ENCODE measurements at places on chromosomes 3 and 15.

GRCh38 chr3:170840291-170840859 lies 29.6 kb downstream of the RPL22L1 start:
- no peak for DNase-seq

GRCh38 chr3:21544076-21544462 lies 206.9 kb downstream of the ZNF385D start:
- no peak for DNase-seq

- DNase-seq = no peak
Measured at GRCh38 chr15:47390208-47390765, 327.0 kb upstream of the SEMA6D start.

DNA sequence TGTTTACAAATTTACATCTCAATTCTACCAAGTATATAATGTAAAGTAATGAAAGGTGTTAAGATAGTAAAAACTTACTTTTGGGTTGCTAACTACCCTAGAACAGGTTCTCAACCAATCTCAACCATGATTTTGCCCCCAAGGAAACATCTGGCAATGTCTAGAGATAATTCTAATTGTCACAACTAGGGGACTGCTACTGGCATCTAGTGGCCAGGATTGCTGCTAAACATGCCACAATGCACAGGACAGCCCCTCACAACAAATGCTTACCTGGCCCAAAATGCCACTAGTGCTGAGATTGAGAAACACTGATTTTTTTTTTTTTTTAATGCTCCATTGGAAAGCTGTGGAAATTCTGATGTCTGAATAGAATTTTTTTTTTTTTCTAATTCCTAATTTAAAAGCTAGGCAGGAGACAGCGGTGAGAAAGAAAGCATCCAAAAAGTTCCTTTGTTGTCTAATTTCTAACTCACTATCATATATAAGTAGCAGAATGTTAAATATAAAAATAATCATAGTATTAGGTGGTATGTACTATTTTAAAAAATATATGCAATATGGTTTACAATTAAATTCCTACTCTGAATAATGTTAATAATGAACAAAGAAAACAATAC lies 81.5 kb downstream of the TJP1 start:
- no peak for DNase-seq

DNA sequence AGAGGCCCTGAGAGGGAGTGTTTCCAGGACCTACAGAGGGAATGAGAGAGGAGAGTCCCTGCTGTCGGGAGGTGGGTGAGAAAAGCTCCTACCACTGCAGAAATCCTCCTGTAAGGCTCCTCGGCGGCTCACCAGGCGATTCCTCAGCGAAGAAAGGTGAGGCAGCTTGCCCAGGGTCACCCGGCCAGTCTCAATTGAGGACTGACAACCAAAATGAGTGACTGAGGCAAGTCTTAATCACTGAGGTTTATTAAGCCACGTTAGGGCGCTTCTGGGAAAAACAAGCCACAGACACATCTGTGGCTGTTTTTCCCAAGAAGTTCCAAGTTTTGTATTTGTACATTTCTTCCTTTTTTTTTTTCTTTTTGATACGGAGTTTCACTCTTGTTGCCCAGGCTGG lies 48.5 kb downstream of the ZDHHC19 start:
- no peak for DNase-seq

- DNase-seq = no peak
Measured at GRCh38 chr3:57758686-57759085, 2.6 kb downstream of the SLMAP start.

DNA sequence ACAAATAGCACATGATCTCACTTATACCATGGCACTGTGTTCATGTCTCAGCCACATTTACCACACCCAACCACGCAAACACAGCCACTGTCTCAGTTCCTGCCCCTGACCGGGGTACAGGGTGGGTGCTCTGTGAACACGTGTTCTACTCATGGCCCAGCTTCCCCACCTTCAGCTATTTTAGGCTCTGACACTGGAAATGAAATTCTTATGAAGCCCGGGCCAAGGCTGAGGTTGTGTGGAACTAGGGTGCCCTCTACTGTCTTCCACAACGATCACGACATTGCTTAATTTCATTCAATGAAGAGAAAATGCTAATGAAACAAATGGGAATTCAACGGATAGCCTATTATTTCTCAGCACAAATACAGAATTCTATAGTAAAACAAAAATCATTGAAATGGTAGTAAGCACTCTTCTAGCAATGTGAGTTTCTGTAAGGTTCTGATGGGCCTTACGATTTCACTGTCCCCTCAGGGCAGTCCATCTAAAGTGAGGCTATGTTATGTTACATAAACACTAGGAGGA lies 2.1 kb upstream of the GABRA5 start:
- DNase-seq = no peak

DNA sequence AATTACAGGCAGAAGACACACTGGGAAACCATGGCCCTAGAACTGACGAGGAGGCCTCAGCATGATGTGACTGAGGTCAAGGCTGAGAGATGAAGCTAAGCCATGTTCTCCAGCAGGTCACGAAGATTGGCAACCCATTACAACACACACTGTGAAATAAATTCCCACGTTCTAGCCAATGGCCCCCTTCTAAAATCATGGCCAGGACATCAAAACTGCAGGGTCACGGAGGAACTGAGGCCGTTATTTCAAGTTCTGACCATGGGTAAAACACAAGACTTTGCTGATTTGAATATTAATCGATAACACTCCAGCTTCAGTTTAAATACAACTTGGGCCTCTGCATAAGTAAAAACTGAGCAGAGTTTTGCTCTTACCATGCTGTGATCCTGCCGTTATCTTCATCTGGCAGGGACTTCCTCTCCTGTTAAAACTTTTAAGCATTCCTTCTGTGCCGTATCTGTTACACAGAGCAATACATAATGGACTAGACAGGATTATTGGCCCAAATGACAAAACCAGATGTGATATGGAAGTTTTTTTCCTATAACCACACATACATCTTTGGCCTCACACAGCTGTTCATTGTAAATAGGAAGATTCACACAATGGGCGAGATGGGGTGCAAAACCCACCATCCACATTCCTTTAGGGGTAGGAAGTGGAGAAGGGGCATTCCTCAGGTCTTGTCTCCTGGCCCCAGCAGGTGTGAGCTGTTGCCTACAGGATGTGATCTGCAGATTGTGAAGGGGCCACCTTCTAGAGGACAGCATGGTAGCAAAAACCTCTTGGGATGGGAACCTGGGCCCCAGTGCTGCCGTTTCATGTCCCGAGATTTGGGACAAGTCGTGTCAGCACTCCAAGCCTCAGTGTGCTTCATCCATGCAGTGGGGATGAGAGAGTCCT lies 207.4 kb downstream of the OPA1 start:
- no peak for DNase-seq

DNA sequence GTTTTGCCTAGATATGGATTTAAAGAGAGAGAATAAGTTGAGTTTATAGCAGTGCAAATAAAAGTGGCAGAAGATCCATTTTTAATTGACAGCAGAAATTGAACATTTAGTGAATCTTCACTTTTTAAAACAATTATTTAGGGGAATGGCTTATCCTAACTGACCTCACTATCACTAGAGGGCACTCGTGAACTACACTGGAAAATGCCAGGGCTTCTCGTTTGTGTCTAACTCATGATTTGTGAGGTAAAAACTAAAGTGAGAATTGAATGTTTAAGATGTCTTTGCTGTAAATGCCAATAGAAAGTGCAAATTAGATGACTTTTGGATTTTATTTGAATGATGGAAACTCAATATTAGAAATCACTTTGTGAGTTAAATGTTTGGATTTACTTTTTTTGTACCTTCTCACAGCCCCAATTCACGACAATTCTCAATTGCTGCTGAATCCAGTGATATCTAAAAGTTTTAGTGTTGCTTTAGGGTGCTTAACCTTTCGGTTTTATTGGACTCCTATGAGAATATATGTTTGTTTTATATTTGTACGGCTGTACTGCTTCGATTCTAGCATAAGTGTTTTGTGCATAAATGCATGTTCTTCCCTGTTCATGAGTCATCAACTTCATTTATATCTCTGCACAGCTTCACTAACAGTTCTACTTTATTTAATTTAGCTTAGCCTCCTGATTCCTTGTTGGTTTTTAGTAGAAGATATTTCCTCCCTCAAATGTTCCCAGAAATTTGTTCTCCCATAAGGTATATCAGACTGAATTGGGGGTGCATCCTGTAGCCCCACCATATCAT lies 462.1 kb downstream of the MFSD1 start:
- no peak for DNase-seq

- DNase-seq = no peak
Measured at GRCh38 chr3:13785853-13786436, 93.9 kb downstream of the WNT7A start.

- no peak for DNase-seq
Measured at GRCh38 chr3:155332716-155333115, 39.2 kb upstream of the STRIT1 start.

DNA sequence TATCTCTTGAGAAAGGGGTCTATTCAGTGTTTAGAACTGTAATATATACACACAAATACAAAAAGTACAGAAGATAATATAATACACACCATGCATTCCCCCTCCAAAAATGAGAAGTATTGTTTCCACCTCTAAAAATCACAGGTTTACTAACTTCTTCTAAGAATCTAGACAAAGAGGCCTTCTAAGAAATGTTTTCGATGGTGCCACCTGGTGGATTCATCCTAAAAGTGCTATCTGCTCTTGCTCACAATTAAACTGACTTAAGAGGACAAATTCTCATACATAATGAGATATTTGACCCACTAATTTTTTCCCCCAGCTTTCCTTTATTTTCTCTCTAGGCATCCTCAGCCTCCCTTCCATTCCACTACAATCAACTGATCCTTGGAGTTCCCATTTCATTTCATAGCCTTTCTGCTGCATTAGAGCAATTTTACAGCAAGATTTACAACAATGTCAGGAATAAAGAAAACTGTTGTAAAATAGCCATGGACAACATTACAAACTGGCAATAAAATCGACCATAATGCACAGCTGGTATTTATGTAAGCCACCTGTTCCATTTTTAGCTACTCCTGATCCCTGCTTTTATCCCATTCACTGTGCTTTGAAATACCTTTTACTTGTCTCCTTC lies 124.6 kb downstream of the ARRDC4 start:
- peak; percentile 6 for DNase-seq

- DNase-seq = no peak
Measured at GRCh38 chr3:40768536-40768935, 243.8 kb downstream of the ZNF621 start.

GRCh38 chr15:75779504-75779903 lies 63.7 kb upstream of the UBE2Q2 start:
- DNase-seq = no peak

DNA sequence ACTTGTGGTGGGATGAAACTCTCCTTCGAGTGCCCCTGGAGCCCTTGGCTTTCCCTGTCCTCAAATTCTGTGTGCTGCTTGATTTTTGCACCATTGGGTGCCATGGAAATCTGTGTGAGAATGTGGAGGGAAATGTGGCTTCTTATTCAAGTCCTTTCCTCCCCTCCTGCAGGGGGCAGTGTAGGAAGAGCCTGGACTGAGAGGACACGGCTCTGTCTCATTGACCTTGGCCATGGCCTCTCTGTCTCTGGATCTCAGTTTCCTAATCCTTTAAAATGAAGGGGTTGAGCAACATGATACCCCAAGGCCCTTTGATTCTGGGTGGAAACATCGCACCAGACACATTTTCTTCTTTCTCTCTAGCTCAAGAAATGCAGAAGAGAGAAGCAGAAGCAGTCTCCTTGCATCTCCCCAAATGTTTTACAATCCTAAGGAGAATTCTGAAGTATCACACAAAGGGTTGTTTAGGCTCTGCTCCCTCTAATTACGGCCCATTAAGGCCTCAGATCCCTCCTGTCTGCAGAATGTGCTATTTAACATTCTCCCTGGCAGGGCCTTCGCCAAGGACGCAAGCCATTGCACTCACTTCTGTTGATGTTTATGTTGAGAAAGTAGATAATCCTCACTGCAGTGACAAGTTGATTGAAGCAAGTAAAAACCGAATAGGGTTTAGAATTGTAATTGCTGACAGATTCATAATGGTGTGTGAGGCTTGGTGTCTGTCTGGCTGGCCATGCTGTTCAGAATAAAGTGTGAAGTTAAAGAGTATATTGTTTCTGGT lies 169.1 kb downstream of the TPRG1 start:
- no peak for DNase-seq

DNA sequence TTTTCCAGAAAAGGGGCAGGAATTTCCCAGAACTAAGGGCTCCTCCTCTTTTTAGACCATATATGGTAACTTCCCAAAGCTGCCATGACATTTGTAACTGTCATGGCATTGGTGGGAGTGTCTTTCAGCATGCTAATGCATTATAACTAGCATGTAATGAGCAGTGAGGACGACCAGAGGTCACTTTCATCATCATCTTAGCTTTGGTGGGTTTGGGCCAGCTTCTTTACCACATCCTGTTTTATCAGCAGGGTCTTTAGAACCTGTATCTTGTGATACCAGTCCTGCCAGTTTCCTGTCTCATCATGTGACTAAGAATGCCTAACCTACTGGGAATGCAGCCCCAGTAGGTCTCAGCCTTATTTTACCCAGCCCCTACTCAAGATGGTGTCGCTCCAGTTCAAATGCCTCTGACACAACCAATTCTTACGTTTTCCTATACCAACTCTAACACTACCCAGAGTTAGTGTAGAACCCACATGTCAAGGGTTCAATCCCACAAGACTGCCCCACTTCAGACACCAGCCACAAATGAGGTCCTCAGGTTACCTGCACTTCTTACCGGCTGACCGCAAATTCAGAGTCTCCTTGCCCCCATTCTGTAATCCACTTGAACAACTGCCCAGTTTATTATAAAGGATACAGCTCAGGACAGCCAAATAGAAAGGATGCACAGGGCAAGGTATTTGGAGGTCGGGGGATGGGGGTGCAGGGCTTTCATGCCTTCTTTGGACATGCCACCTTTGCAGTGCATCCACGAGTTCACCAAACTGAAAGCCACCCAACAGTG lies 17.7 kb downstream of the FOXB1 start:
- no peak for DNase-seq

GRCh38 chr3:131903988-131904415 lies 130.8 kb downstream of the CPNE4 start:
- DNase-seq = no peak

GRCh38 chr3:179933080-179933479 lies 103.7 kb downstream of the PEX5L start:
- no peak for DNase-seq

DNA sequence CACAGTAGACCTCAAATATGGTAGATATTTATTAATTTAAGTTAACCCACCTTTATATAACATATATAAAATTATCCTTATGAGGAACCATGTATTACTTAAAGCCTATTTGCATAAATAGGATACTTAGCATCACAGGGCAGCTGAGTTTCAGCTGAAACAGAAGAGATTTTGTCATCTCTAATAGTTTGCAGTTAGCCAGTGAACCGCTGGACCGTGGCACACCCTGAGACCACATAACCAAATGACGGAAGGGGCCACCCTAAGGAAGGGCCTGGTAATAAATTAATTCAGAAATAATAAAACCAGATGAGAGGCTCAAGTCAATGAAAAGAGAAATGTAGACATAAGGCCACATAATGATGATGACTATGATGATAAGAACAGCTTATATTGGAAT lies 107.7 kb downstream of the MYO5A start:
- DNase-seq = no peak

GRCh38 chr15:74782259-74783071 lies 585 bp downstream of the CSK start:
- DNase-seq = peak; percentile 64

- no peak for DNase-seq
Measured at GRCh38 chr15:60000113-60000823, 3.8 kb upstream of the FOXB1 start.

Data from activated CD4-positive, alpha-beta T cell treated with anti-CD3 and anti-CD28 coated beads, Interleukin-2, amount 50 U/mL, for 1 hour (primary cell).